Stimulated activated naive CD4-positive, alpha-beta T cell (primary cell): ENCODE measurements at places on chromosomes 5 and 9.
A peak's percentile ranks its signal among the peaks of the same experiment; 100 is the strongest.

DNA sequence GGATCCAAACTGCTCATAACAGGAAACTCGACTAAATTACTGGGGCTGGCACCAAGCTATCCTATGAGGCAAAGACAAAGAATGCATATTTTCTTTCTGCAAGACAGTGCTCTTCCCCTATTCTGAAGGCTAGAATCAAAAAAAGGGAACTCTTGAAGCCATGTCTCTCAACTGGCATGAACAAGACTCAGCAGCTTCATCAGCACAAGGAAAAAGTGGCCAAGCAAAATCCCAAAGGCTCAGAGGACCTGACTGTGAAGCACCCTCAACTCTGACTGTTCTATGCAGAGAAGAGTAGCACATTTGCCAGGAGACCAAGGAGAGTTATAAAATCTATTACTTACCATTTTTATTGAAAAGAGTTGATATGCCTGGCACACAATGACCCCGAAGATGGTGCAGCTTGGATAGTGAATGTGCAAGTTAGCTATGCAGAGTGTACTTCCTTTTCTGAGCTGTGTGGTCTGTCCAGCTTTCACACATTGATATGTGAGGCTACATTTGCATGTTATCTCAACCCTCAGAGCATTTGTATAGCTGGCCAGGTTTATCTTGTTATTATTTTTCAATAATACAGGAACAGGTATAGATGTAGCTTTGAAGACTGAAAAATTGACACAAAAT, 51.0 kb upstream of the FYB1 start:
- DNase-seq = no peak

- no peak for DNase-seq
These were observed 37.3 kb upstream of the ADRA1B start for GRCh38 chr5:159878988-159879471.

- no peak for DNase-seq
These were observed 68.5 kb downstream of the SLC24A2 start for GRCh38 chr9:19720377-19720776.

DNA sequence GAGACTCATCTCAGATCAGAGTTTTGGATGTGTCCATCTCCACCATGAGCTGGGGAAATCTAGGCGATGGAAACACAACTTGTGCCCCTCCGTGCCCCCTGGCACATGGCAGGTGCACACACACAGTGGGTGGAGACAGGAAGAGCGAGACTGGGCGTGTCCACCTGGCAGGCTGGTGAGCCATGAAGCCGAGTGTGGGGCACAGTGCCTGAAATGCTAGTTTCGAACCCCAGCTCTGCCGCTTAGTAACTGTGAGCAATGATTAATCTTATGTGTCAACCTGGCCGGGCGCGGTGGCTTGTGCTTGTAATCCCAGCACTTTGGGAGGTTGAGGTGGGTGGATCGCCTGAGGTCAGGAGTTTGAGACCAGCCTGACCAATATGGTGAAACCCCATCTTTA, 80.8 kb upstream of the RNU6ATAC start:
- DNase-seq = no peak

GRCh38 chr9:126490871-126491567, 122.7 kb upstream of the LMX1B start:
- peak; percentile 10 for DNase-seq
